ENCODE measurements at places on chromosomes 2 and 18. TPM values are rescaled to one million over a fixed set of nuclear protein-coding genes. Genes with fewer than 3 reads are reported as not detected.

GLI2 gene
- total RNA-seq, result 1.7 TPM

DNA sequence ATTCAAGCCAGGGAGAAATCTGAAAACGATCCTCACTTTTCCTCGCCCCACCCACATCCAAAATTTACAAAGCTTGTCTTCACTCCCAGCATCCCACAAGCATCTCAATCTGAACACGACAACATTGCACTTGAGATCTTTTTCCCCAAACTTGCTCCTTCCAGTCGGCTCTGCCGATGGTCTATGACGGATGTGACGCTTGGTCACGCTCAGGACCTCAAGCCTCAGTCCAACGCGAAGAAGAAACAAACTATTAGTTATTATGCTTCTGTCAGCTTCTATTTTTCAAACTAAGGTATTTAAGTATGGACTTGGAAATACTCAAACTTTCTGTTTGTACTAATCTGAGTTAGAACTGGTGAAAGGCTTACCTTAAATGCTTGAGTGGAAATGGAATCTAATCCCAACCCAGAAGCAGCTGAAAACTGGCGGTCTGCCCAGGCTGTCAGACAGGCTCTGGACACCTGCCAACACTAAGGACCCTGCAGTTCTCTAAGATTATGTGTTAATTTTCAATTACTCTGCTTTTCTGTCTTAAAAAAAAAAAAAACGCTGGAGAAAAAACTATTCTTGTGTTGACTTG, 132.1 kb upstream of the DNMT3A start:
- DNase-seq, result no peak
- no peaks in the 10 kb centered on the region for H3K4me1 ChIP-seq
- H3K4me3 ChIP-seq, result no peak overlapping the region
- H3K27ac ChIP-seq, result no peak overlapping the region
- no peaks in the 10 kb centered on the region for H3K36me3 ChIP-seq

RASGRP3 gene
- 55.5 TPM for total RNA-seq

DNA sequence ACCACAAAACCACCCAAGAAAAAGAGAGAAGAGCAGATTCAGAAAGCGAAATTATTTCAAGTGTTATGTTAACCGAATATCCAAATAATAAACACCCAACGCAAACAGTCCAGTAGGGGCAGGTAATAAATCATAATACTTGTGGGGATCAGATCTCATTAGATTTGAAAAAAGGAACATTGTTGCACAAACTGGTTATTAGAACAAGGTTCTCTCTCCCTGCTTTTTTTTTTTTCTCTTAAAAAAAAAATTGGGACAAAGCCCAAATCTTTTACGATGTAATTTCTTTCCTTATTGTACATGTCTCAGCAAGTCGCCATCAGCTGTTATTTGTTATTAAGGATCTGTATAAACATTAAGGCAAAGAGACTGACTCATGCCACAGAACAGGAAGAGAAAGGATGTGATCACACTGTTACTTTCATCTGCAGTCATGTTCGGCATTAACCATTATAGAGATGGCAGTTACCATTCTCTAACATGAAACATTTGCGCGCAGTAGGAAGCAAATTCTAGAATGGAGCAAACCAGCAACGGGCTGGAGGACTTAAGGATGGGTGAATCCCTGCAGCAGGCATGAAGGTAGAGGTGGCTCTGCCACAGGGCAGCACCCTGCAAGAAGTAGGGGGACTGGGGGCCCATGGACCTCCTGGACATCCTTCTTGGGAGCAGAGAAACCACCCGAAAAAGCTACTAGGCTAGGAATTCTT, 42.0 kb downstream of the EPHA4 start:
- H3K4me3 ChIP-seq, result no peak overlapping the region
- no peaks in the 10 kb centered on the region for H3K27me3 ChIP-seq
- no peak overlapping the region for H3K27ac ChIP-seq
- H3K36me3 ChIP-seq, result no peaks in the 10 kb centered on the region
- peaks cover 15% of the 10 kb centered on the region for H3K4me1 ChIP-seq
- DNase-seq, result no peak

DNA sequence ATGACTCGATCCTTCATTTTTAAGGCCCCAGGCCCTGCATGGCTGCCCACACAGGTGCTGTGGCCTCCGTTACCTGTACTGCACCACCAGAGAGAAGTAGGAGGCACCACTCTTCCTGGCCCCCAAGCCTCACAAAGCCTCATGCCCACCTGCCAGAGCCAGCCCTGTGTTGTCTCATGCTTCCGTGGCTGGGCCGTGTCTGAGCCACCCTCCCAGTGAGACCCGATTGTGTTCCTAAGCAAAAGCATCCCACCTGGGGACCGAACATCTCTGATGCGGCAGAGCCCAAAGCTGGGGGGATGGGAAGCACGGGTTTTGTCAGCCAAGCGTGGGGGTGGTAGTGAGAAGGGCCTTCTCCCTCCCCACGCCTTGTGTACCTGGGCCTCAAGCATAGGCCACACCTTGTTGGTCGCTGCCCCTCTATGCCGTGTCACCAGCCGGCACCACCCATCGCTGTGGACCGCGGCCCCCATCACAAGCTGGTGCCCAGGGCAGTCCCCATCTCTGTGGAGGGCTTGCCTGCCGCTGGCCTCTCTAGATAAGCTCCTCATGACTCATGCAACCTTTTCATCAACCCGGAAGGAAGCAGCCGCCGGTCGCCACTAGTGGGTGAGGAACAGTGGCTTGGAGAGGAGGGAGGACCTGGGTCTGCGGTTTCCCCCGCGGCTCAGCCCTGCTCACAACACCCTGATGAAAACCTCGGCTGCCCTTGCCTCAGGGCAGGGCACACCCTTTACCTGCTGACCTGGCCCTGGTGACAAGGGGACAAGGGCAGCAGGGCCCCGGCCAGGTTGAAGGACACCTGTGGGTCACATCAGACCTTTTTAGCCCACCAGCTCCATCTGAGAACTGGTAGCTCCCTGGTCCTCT, 2.7 kb upstream of the RNPEPL1 start:
- DNase-seq, result peak; percentile 98
- H3K4me3 ChIP-seq, result peak overlapping the region; percentile 60
- H3K27me3 ChIP-seq, result no peaks in the 10 kb centered on the region
- peak overlapping the region; percentile 95 for H3K27ac ChIP-seq
- no peaks in the 10 kb centered on the region for H3K36me3 ChIP-seq
- peaks cover 88% of the 10 kb centered on the region for H3K4me1 ChIP-seq

MARS2 gene
- 9.7 TPM for total RNA-seq

DNA sequence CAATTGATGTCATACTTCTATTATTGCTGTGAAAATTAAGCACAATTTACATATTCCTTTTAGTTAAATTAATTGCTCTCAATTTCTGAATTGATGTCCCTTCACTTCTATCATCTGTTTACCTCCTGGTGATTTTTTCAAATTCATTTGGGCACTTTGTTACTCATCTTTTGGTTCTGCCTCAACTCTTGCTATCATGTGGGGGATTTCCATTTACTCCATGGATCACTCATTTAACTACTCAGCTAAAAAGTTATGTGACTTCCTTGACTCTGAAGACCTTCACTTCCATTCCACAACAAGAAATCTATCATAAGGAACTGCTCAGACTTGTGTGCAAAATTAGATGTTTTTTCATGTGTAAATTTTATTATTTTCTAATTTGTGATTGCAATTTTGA, 126.2 kb downstream of the EHBP1 start:
- H3K4me1 ChIP-seq, result no peaks in the 10 kb centered on the region
- no peak for DNase-seq
- H3K27ac ChIP-seq, result no peak overlapping the region
- H3K4me3 ChIP-seq, result no peak overlapping the region

- H3K4me1 ChIP-seq, result peaks cover 95% of the 10 kb centered on the region
- H3K27me3 ChIP-seq, result no peaks in the 10 kb centered on the region
- peak overlapping the region; percentile 91 for H3K27ac ChIP-seq
- H3K36me3 ChIP-seq, result no peaks in the 10 kb centered on the region
- peak; percentile 95 for DNase-seq
Measured at GRCh38 chr2:64646007-64646880, 7.5 kb downstream of the SERTAD2 start.

AKAIN1 gene
- total RNA-seq, result not detected

ANTXR1 gene
- total RNA-seq, result 66.7 TPM

- H3K27me3 ChIP-seq, result peaks cover 2% of the 10 kb centered on the region
- H3K4me1 ChIP-seq, result no peaks in the 10 kb centered on the region
- no peak for DNase-seq
- no peaks in the 10 kb centered on the region for H3K36me3 ChIP-seq
- H3K4me3 ChIP-seq, result no peak overlapping the region
Measured at GRCh38 chr18:59705145-59705544, 7.9 kb upstream of the CCBE1 start.

TUBA4B gene
- total RNA-seq, result not detected

TUBA3E gene
- not detected for total RNA-seq

DNA sequence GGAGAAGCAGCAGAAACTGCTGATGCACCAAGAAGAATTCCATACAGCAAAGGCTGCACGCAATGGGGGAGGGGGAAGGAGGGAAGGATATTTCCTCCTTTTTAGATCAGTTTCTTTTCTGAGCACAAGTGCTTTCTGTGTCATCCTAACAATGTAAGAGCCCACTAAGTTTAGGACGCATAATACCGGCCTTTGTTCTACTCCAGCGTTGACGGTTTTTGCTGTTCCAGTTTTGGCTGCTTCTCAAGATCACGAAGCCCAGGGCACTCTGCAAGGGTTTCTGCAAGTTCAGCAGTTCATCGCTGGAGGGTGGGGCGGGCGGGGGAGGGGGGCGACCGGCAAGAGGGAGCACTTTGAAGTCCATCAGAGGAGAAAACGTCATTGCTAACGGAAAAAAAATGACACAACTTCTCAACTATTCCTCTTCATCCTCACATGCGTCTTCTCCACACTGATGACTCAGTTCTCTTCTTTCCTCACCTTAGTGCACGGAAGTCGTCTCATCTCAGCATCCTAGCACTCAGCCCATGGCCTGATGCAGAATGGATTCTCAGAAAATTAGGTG, 8.7 kb downstream of the FAM178B start:
- H3K4me1 ChIP-seq, result no peaks in the 10 kb centered on the region
- DNase-seq, result no peak
- no peaks in the 10 kb centered on the region for H3K36me3 ChIP-seq
- no peak overlapping the region for H3K27ac ChIP-seq
- H3K27me3 ChIP-seq, result no peaks in the 10 kb centered on the region
- H3K4me3 ChIP-seq, result no peak overlapping the region

GRCh38 chr2:26691161-26691560, 1.4 kb upstream of the KCNK3 start:
- no peak overlapping the region for H3K4me3 ChIP-seq
- peaks cover 29% of the 10 kb centered on the region for H3K27me3 ChIP-seq
- no peak overlapping the region for H3K27ac ChIP-seq
- H3K36me3 ChIP-seq, result no peaks in the 10 kb centered on the region

DNA sequence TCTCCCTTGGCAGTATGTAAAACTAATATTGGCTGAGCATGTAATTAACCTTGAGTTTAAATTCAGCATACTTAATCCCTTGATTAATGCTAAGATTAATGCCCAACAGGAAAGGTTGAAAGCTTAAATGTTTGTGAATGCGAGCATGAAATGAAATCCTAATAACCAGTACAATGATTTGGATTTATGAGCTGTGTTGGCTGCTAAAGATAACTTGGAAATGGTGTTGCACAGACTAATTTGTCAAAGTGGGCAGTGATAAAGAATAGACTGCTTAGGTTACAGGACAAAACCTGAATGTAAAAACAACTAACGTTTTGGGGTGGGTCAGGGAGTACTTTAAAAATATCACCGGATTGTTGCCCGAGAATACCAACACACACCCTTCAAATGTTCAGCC, 70.6 kb downstream of the MGAT5 start:
- no peak overlapping the region for H3K4me3 ChIP-seq
- H3K27ac ChIP-seq, result no peak overlapping the region
- no peaks in the 10 kb centered on the region for H3K36me3 ChIP-seq
- H3K4me1 ChIP-seq, result peaks cover 93% of the 10 kb centered on the region
- H3K27me3 ChIP-seq, result no peaks in the 10 kb centered on the region

- H3K36me3 ChIP-seq, result no peaks in the 10 kb centered on the region
- no peaks in the 10 kb centered on the region for H3K4me1 ChIP-seq
- no peak overlapping the region for H3K27ac ChIP-seq
- no peak for DNase-seq
Measured at GRCh38 chr2:170088776-170089175, 89.2 kb upstream of the MYO3B start.

GRCh38 chr2:70967189-70967588, 11.2 kb upstream of the ANKRD53 start:
- peaks cover 51% of the 10 kb centered on the region for H3K27me3 ChIP-seq
- peaks cover 11% of the 10 kb centered on the region for H3K4me1 ChIP-seq
- no peaks in the 10 kb centered on the region for H3K36me3 ChIP-seq
- H3K4me3 ChIP-seq, result no peak overlapping the region

DNA sequence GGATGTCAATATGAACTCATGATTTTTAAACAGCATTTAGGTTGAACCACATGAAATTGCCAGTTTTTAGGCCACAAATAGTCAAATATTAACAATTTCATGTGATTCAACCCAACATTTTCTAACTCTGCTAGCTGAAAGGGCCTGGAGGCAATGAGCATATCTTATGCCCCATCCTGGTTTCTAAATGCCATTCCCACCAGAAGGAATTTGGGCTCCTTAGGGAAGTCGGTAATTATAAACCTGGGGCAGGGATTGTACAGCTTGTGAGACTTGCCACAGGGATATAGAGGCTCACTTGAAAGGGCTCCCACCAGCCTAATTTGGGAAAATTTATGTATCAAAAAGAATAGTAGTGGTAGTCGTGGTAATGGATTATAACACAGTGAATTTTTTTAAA, 178.4 kb upstream of the ALPP start:
- DNase-seq, result no peak
- H3K4me3 ChIP-seq, result no peak overlapping the region
- H3K36me3 ChIP-seq, result no peaks in the 10 kb centered on the region
- H3K27ac ChIP-seq, result no peak overlapping the region
- no peaks in the 10 kb centered on the region for H3K27me3 ChIP-seq

DNA sequence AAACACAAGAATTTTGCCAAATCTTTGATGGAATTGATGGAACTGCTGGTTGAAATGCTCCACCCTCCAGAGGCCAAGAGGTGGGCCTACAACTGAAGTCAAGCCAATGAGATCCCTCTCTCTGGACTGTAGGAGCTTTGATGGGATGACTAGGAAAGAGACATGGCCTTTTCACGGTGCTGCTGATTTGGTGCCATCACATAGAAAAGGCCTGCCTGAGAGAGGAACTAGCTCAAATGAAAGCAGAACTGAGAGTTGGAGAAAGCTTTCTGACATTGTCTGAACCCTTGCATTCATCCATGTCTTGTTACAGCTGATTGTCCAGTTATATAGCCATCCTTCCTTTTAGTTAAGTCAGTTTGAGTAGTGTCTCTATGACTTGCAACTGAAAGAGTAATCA, 283.8 kb upstream of the LYPD1 start:
- H3K27ac ChIP-seq, result no peak overlapping the region
- no peaks in the 10 kb centered on the region for H3K27me3 ChIP-seq
- H3K36me3 ChIP-seq, result no peaks in the 10 kb centered on the region
- DNase-seq, result no peak

Data from spleen (tissue), 13 donors.